ENCODE measurements at places on chromosomes 4 and X.

DNA sequence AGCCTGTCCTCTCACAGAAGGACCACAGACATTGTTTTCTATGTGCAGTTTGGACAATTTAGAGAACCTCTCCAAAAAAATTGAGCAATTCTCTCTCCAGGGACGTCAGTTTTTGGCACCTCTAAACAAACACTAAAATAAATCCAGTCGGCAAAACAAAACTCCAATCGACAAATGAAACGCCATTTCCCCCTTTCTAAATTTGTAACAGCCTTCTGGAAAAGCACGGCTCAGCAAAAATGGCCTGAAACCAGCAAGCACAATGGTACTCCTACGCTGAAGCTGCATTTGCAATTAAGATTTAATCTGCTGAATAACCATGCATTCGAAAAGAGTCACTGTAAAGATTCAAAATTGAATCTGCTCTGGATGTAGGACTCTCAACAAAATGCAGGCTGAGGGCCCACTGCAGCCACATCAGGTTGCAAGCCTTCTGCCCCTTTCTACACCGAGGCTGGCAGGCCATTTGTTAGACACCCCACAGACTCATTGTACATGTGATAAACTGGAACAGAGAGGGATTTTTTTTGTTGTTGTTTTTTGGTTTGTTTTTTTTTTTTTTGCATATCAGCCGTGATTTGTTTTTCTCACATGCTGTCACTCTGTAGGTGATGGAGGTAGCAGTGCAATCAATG lies 79.9 kb upstream of the MAP3K15 start:
- no peaks in the 10 kb centered on the region for H3K27me3 ChIP-seq
- H3K36me3 ChIP-seq, result no peaks in the 10 kb centered on the region
- no peak for DNase-seq
- H3K27ac ChIP-seq, result peak overlapping the region; percentile 26

GRCh38 chrX:73028876-73029275 lies 26.1 kb downstream of the PABPC1L2B start:
- H3K4me3 ChIP-seq, result no peak overlapping the region
- no peak overlapping the region for H3K27ac ChIP-seq
- H3K36me3 ChIP-seq, result no peaks in the 10 kb centered on the region
- no peak for DNase-seq
- no peaks in the 10 kb centered on the region for H3K4me1 ChIP-seq
- H3K27me3 ChIP-seq, result no peaks in the 10 kb centered on the region

- no peaks in the 10 kb centered on the region for H3K27me3 ChIP-seq
- H3K27ac ChIP-seq, result no peak overlapping the region
- H3K4me1 ChIP-seq, result no peaks in the 10 kb centered on the region
- DNase-seq, result no peak
- H3K36me3 ChIP-seq, result no peaks in the 10 kb centered on the region
Measured at GRCh38 chr4:162945713-162946112, 221.0 kb downstream of the NAF1 start.

DNA sequence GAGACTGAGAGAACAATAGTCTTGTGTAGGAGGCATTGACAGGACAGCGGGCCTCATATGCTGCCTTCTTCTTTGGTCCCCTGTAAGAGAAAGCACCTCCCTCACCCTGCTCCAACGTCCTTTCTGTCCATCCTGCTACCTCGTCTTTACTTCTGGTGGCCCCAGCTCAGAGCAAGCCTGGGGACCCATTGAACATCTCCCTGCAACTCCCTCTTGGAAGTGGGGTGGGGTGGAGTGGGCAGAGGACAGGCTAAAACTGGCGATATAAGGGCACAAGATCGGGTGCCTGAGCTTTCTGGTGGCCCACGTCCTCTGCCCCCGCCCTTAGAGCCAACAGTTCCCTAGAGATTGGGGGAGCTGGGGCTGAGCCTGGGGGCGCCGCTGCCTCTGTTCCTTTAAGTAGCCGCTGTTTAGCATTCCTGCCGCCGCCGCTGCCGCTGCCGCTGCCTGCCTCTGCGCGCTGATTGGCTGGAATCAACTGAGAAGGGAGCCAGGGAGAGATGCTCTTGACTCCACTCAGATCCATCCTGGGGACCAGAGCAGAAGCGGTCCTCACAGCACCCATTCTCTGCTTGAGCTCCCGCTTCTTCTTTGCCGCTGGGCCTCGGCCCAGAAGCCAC lies at the start of gene DLG3:
Gene DLG3, plus strand, starts transcription at position 510 of the 620 bp plus-strand sequence. CDS start 367 bp downstream, outside the sequence.
- no peak within 1 kb of the TSS for H3K27ac ChIP-seq
- H3K4me3 ChIP-seq, result no peak within 1 kb of the TSS
- DNase-seq, result no peak
- peaks cover 44% of the 10 kb centered on the region for H3K27me3 ChIP-seq
- no peaks in the 10 kb centered on the region for H3K36me3 ChIP-seq

GRCh38 chr4:30744386-30744785 lies 24.2 kb downstream of the PCDH7 start:
- DNase-seq, result no peak
- no peak overlapping the region for H3K4me3 ChIP-seq
- H3K36me3 ChIP-seq, result no peaks in the 10 kb centered on the region
- no peak overlapping the region for H3K27ac ChIP-seq
- no peaks in the 10 kb centered on the region for H3K27me3 ChIP-seq

- H3K27me3 ChIP-seq, result peaks cover 13% of the 10 kb centered on the region
- DNase-seq, result no peak
- no peak overlapping the region for H3K4me3 ChIP-seq
- H3K27ac ChIP-seq, result no peak overlapping the region
- H3K4me1 ChIP-seq, result no peaks in the 10 kb centered on the region
Measured at GRCh38 chrX:44002567-44002966, 29.4 kb upstream of the NDP start.

- peak; percentile 64 for DNase-seq
- H3K27me3 ChIP-seq, result no peaks in the 10 kb centered on the region
- H3K4me1 ChIP-seq, result no peaks in the 10 kb centered on the region
- no peak overlapping the region for H3K4me3 ChIP-seq
Measured at GRCh38 chr4:67087897-67088296, 457.4 kb downstream of the CENPC start.

GRCh38 chr4:67446811-67447210 lies 98.5 kb downstream of the CENPC start:
- no peaks in the 10 kb centered on the region for H3K4me1 ChIP-seq
- no peak overlapping the region for H3K27ac ChIP-seq
- no peaks in the 10 kb centered on the region for H3K27me3 ChIP-seq
- DNase-seq, result no peak
- H3K4me3 ChIP-seq, result no peak overlapping the region

DNA sequence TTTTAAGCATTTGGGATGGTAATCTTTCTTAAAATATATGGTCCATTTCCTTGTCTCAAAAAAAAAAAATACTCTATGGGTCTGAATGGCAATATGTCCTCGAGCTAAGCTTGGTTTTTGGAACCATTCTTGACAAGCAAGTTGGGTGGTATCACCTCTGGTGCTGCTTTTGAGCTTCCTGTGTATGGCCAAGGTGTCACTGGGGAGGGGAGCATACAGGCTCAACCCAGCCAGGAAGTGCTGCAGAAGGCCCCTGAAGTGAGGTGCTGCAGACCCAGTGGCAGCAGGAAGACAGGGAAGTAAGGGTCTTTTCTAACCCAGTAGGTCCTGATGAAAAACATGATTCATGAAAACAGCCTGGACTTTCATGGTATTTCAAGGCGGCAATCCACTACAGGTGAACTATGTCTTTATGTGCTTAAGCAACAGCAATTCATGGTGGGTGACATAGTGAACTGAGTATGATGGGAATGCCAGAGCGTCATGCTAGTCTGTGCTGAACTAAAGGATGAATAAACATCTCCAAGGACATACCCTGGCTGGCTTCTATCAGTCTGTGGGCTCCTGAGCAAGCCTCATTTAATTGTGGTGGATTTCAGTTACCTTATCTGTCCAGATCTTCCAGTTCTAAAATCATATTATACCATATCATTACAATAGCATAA lies 15.1 kb downstream of the TRAPPC2 start:
- no peaks in the 10 kb centered on the region for H3K27me3 ChIP-seq
- H3K27ac ChIP-seq, result no peak overlapping the region
- no peaks in the 10 kb centered on the region for H3K36me3 ChIP-seq
- H3K4me3 ChIP-seq, result no peak overlapping the region
- DNase-seq, result no peak

DNA sequence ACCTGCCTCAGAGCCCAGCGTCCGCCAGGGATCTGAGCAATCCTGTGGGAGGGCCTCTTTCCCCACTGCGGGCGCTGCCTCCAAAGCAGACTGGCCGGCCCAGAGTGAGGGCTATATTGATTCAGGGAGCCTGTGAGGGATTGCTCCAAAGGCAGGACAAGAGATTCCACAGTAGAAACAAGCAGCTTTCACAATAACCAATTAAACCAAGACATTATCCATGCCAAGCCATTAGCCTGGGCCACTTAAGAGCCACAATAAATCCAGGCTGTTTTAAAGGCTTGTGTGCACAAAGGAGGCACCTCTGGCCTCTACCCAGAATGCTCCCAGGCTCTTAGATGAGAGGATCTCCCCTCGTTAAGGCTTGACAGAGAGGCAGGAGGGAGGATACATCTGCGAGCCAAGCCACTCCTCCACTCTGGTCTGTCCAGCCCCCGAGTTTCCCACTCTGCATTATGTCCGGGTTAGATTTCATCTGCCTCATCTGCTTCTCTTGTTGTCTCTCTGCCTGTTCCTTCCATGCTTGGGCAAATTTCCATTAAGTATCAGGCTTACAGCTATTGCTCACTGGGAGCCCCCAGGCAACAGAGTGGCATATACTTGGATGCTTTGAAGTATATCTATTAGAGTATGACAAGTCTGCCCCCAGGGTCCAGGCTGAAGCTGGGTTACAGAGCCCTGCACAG lies 357.9 kb downstream of the UNC5C start:
- DNase-seq, result no peak
- H3K4me3 ChIP-seq, result no peak overlapping the region
- no peaks in the 10 kb centered on the region for H3K4me1 ChIP-seq

DNA sequence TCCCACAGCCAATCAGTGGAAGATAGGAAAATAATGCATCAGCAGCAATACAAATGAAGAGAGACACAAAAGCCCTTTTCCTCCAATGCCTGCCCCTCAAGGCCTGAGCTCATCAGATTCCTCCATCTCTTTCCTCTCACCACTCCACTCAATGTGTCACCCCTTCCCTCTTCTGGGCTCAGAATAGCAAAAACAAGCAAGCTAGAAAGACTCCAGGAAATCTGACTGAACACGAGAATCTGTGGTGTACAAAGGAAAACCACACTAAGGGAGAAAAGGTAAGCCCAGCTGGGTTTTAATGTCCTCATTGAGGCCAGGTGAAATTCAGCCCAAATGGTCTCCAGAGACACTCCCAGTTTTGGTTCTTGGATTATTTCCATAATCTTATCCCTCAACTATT lies 46.3 kb downstream of the ARHGEF9 start:
- H3K27ac ChIP-seq, result no peak overlapping the region
- DNase-seq, result no peak
- no peaks in the 10 kb centered on the region for H3K4me1 ChIP-seq
- no peak overlapping the region for H3K4me3 ChIP-seq
